ENCODE measurements at places on chromosomes 12 and 14. TPM values are rescaled to one million over a fixed set of nuclear protein-coding genes. Genes with fewer than 3 reads are reported as not detected.
A peak's percentile ranks its signal among the peaks of the same experiment; 100 is the strongest.

GRCh38 chr14:84688297-84689025, 841.5 kb upstream of the FLRT2 start:
- H3K4me3 ChIP-seq: no peak overlapping the region
- no peaks in the 10 kb centered on the region for H3K4me1 ChIP-seq
- no peak overlapping the region for H3K27ac ChIP-seq
- no peaks in the 10 kb centered on the region for H3K27me3 ChIP-seq

Gene CAPZA3
- polyA plus RNA-seq: not detected

Gene MEG3
- polyA plus RNA-seq: 2,107 TPM

Gene BEGAIN
- polyA plus RNA-seq: 4.2 TPM

- DNase-seq: no peak
- H3K4me3 ChIP-seq: no peak overlapping the region
- H3K27ac ChIP-seq: peak overlapping the region; percentile 26
- peaks cover 11% of the 10 kb centered on the region for H3K4me1 ChIP-seq
- no peaks in the 10 kb centered on the region for H3K27me3 ChIP-seq
- H3K36me3 ChIP-seq: no peaks in the 10 kb centered on the region
Measured at GRCh38 chr14:51848120-51848519, 12.3 kb upstream of the GNG2 start.

GRCh38 chr12:4478933-4479332, 33.3 kb upstream of the FGF6 start:
- H3K27ac ChIP-seq: no peak overlapping the region
- H3K36me3 ChIP-seq: no peaks in the 10 kb centered on the region
- no peak overlapping the region for H3K4me3 ChIP-seq
- H3K27me3 ChIP-seq: peaks cover 3% of the 10 kb centered on the region
- DNase-seq: no peak

- H3K4me3 ChIP-seq: no peak overlapping the region
- no peaks in the 10 kb centered on the region for H3K27me3 ChIP-seq
- no peak for DNase-seq
- H3K36me3 ChIP-seq: no peaks in the 10 kb centered on the region
- H3K27ac ChIP-seq: no peak overlapping the region
Measured at GRCh38 chr14:53458368-53458814, 305.3 kb upstream of the DDHD1 start.

DNA sequence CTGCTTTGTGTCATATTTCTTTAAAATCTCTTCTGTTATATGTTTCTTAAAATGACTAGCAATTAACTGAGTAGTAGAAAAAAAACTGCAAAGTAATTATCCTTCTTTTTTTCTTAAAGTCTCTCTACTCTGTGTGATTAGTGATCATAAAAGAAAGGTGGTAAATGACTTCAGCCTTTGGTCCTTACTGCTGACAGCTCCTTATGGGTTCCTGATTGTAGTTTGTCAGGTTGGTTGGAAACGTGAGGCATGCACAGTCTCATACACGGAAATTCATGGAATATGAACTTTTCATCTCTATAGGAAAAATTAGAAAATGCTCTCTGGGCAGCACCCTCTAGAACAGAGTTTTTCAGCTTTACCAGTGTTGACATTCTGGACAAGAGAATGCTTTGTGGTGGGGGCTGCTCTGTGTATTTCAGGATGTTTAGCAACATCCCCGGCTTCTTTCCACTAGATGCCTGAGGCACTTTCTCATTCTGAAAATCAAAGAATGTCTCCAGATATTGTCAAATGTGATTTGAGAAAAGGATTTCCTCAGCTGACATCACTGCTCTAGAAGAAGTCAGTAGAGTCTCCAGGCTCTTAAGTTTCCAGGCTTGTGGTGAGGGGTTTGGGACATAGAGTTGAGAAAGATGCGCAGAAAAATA, 121.0 kb downstream of the PIK3C2G start:
- no peaks in the 10 kb centered on the region for H3K27me3 ChIP-seq
- H3K4me3 ChIP-seq: no peak overlapping the region
- no peaks in the 10 kb centered on the region for H3K36me3 ChIP-seq
- H3K4me1 ChIP-seq: peaks cover 2% of the 10 kb centered on the region
- DNase-seq: peak; percentile 21

DNA sequence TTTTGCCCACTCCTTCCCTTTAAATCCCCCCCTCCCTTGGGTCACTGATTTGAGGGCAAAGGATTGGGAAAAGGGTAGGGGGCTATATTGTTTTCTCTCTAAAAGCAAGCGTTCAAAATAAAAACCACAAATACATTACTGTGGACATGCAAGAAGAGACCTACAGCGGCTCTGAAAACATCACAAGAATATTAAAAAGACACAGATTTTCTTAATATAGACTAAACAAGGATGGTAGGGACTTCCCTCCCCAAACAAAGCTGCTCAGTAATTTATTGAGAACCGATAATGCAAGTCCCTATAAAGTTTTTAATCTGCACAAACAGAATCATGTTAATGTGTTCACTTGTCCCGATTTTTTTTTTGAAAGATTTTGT, 12.9 kb downstream of the TBX3 start:
- peaks cover 40% of the 10 kb centered on the region for H3K36me3 ChIP-seq
- peaks cover 68% of the 10 kb centered on the region for H3K27me3 ChIP-seq
- H3K4me3 ChIP-seq: no peak overlapping the region
- H3K27ac ChIP-seq: no peak overlapping the region
- H3K4me1 ChIP-seq: peaks cover 44% of the 10 kb centered on the region
- no peak for DNase-seq

Gene B3GNT4
- polyA plus RNA-seq: 0.75 TPM

- H3K27ac ChIP-seq: no peak overlapping the region
- no peak overlapping the region for H3K4me3 ChIP-seq
- peaks cover 24% of the 10 kb centered on the region for H3K4me1 ChIP-seq
- peaks cover 13% of the 10 kb centered on the region for H3K36me3 ChIP-seq
Measured at GRCh38 chr14:22994762-22995275, 12.5 kb upstream of the AJUBA start.

DNA sequence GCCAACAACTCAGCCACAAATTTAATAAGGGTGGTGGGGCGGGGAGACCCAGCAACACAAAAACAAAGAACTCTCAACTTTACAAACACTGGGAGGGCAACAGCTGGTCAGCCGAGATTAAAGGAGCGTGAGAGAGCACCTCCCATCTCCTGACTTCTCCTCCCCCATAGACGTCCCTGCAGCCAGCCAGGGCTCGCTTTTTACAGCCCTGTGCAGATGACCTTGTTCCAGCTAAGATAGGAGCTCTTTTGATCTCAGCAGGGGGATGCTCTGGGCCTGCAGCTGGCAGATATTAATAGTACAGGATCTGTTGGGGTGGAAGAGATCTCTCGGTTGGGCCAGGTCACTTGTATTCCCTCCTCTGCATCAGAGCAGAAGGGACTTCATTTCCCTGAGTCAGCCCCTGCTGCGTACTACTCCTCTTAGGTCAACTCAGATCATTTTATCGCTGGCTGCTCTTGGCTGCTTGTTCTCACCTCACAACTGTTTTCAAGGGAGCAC, 475.8 kb downstream of the RAD51B start:
- no peaks in the 10 kb centered on the region for H3K27me3 ChIP-seq
- H3K4me1 ChIP-seq: peaks cover 53% of the 10 kb centered on the region
- peak overlapping the region; percentile 74 for H3K27ac ChIP-seq
- H3K36me3 ChIP-seq: no peaks in the 10 kb centered on the region
- no peak overlapping the region for H3K4me3 ChIP-seq

Gene PRH1
- polyA plus RNA-seq: 7.2 TPM

- no peak overlapping the region for H3K27ac ChIP-seq
- H3K27me3 ChIP-seq: no peaks in the 10 kb centered on the region
- peak; percentile 4 for DNase-seq
- no peaks in the 10 kb centered on the region for H3K36me3 ChIP-seq
- no peaks in the 10 kb centered on the region for H3K4me1 ChIP-seq
Measured at GRCh38 chr14:24481622-24482324, 26.3 kb downstream of the CMA1 start.

GRCh38 chr12:30440826-30441602, 254.7 kb downstream of the IPO8 start:
- H3K27me3 ChIP-seq: no peaks in the 10 kb centered on the region
- H3K36me3 ChIP-seq: no peaks in the 10 kb centered on the region

- H3K27ac ChIP-seq: peak overlapping the region; percentile 70
- H3K4me3 ChIP-seq: no peak overlapping the region
- no peaks in the 10 kb centered on the region for H3K27me3 ChIP-seq
Measured at GRCh38 chr12:124684496-124684895, 117.1 kb upstream of the NCOR2 start.

Gene C1QL4
- polyA plus RNA-seq: 0.12 TPM

Gene TSPAN19
- polyA plus RNA-seq: 0.44 TPM

DNA sequence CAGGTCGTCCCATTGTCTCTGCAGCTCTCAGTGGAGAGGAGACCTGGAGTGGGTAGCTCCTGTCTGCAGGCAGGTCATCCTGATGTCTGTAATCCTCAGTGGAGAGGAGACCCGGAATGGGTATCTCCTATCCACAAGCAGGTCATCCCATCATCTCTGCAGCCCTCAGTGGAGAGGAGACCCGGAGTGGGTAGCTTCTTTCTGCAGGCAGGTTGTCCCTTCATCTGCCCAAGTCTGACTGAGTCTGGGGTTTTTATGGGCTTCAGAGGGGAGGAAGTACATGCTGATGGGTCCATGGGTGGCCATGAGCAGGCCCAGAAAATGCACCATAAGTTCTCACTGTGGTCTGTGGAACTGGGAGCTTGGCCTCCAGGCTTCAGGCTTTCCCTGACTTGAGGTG, 28.9 kb upstream of the PAPLN start:
- no peak for DNase-seq
- no peaks in the 10 kb centered on the region for H3K27me3 ChIP-seq
- no peak overlapping the region for H3K4me3 ChIP-seq
- H3K27ac ChIP-seq: no peak overlapping the region
- H3K4me1 ChIP-seq: no peaks in the 10 kb centered on the region

GRCh38 chr14:103806805-103807204, 40.6 kb downstream of the PPP1R13B start:
- H3K27me3 ChIP-seq: no peaks in the 10 kb centered on the region
- no peak overlapping the region for H3K4me3 ChIP-seq
- H3K27ac ChIP-seq: no peak overlapping the region
- no peaks in the 10 kb centered on the region for H3K36me3 ChIP-seq

- peaks cover 11% of the 10 kb centered on the region for H3K4me1 ChIP-seq
- no peak overlapping the region for H3K4me3 ChIP-seq
- H3K27me3 ChIP-seq: peaks cover 3% of the 10 kb centered on the region
- H3K36me3 ChIP-seq: no peaks in the 10 kb centered on the region
- DNase-seq: no peak
- H3K27ac ChIP-seq: no peak overlapping the region
Measured at GRCh38 chr12:56833780-56834179, 70.7 kb downstream of the HSD17B6 start.

- H3K4me3 ChIP-seq: no peak overlapping the region
- no peaks in the 10 kb centered on the region for H3K27me3 ChIP-seq
- DNase-seq: peak; percentile 97
- H3K36me3 ChIP-seq: no peaks in the 10 kb centered on the region
Measured at GRCh38 chr12:3148366-3149000, 71.3 kb downstream of the TSPAN9 start.

DNA sequence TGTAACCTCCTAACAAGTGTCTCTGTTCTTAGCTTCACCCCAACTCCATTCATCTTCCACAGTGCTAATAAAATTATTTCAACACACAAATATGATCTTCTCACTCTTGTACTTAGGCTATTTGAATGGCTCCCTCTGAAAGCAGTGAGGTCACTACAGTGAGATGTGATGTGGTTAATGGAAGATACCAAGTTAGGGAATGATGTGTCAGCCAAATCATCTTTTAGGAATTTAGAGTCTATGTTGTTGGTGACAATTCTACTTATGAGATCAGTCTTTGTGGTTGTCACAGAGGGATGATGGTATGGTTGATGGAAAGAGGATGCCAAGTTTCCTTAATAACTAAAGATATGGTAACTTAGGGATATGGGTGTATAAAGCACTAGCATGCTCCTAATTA, 57.6 kb downstream of the POLR3B start:
- H3K27ac ChIP-seq: no peak overlapping the region
- no peak for DNase-seq
- no peak overlapping the region for H3K4me3 ChIP-seq
- H3K36me3 ChIP-seq: peaks cover 6% of the 10 kb centered on the region
- no peaks in the 10 kb centered on the region for H3K27me3 ChIP-seq

GRCh38 chr12:104083769-104084475, 19.6 kb downstream of the HCFC2 start:
- DNase-seq: no peak
- H3K4me3 ChIP-seq: no peak overlapping the region
- no peaks in the 10 kb centered on the region for H3K27me3 ChIP-seq
- no peak overlapping the region for H3K27ac ChIP-seq
- no peaks in the 10 kb centered on the region for H3K4me1 ChIP-seq

DNA sequence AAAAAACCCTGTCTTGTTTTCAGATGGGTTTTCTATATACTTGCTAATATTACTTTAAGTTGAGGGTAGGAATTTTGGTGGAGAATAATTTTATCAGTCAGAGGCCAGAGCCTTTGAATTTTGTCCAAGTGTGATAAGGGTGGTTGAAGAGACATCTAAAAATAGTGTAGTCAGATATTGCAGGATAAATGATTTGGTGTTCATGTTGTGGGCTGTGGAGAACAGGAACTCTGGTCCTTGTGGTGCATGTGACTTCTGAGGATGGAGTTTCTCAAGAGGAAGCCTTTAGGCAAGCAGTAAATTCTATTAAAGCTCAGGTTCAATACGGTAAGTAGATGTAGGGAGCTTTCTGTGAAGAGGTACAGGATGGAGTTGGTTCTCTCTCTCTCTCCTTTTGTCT, 2.8 kb downstream of the ADAM21 start:
- no peaks in the 10 kb centered on the region for H3K4me1 ChIP-seq
- H3K36me3 ChIP-seq: no peaks in the 10 kb centered on the region
- DNase-seq: no peak
- no peaks in the 10 kb centered on the region for H3K27me3 ChIP-seq

Gene CELA1
- not detected for polyA plus RNA-seq
